Brain (organoid and tissue), 16 donors: ENCODE measurements at places on chromosomes 5 and 9. TPM values are rescaled to one million over a fixed set of nuclear protein-coding genes. Genes with fewer than 3 reads are reported as not detected.

ANKDD1B gene
- polyA plus RNA-seq = not detected

CCDC112 gene
- polyA plus RNA-seq = 6.5 TPM

KCNN2 gene
- polyA plus RNA-seq = 5.1 TPM

LCN10 gene
- polyA plus RNA-seq = 3.5 TPM

TAS2R1 gene
- polyA plus RNA-seq = not detected

EDIL3 gene
- polyA plus RNA-seq = 53.8 TPM

HARS1 gene
- 83.1 TPM for polyA plus RNA-seq

SMIM32 gene
- polyA plus RNA-seq = 1.8 TPM

WDR41 gene
- polyA plus RNA-seq = 15.1 TPM

EIF4EBP3 gene
- 14.9 TPM for polyA plus RNA-seq

CCDC180 gene
- polyA plus RNA-seq = 1.4 TPM

STXBP1 gene
- 298 TPM for polyA plus RNA-seq

BNIP1 gene
- 18.4 TPM for polyA plus RNA-seq

IDNK gene
- 12.4 TPM for polyA plus RNA-seq

PAEP gene
- not detected for polyA plus RNA-seq

PCDHB1 gene
- polyA plus RNA-seq = 0.32 TPM

WNT8A gene
- polyA plus RNA-seq = not detected

MYO10 gene
- 39.3 TPM for polyA plus RNA-seq

NRARP gene
- polyA plus RNA-seq = 3.9 TPM

BRD9 gene
- 44.0 TPM for polyA plus RNA-seq

KCNV2 gene
- polyA plus RNA-seq = not detected

RNF183 gene
- polyA plus RNA-seq = 6.0 TPM

SHISAL2B gene
- polyA plus RNA-seq = not detected

GGTA1 gene
- 6.2 TPM for polyA plus RNA-seq

DNAJC21 gene
- polyA plus RNA-seq = 16.2 TPM

CNTNAP3 gene
- polyA plus RNA-seq = 0.93 TPM

PIK3R1 gene
- 11.9 TPM for polyA plus RNA-seq

SLC6A19 gene
- polyA plus RNA-seq = not detected

APBA1 gene
- polyA plus RNA-seq = 13.5 TPM

STK32A gene
- polyA plus RNA-seq = 25.9 TPM

ANKRD31 gene
- polyA plus RNA-seq = not detected

C6 gene
- not detected for polyA plus RNA-seq

SCGB3A2 gene
- polyA plus RNA-seq = not detected

IFNA21 gene
- polyA plus RNA-seq = not detected
